CD4-positive, alpha-beta T cell treated with Interleukin-4 for 4 hours (primary cell): ENCODE measurements at places on chromosomes 7 and 10.

DNA sequence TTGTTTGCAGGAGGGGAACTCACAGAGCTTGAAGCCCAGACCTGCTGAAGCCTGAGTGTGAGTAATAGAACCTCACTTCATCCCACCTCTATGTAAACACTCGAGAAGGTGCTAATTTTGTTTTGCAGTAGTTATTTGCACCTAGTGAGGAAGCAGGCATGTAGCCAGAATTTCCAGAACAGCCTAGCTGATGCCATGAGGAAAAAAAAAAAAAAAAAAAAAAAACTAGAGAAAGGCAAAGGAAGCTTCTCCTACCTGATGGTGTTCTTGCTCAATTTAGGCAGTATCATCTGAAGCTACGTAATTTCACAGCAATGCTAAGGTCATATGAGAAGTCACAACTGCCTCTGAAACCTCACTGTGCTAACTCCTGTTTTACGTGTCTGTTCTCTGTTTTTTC, 13.6 kb upstream of the GPR37 start:
- DNase-seq, result no peak

DNA sequence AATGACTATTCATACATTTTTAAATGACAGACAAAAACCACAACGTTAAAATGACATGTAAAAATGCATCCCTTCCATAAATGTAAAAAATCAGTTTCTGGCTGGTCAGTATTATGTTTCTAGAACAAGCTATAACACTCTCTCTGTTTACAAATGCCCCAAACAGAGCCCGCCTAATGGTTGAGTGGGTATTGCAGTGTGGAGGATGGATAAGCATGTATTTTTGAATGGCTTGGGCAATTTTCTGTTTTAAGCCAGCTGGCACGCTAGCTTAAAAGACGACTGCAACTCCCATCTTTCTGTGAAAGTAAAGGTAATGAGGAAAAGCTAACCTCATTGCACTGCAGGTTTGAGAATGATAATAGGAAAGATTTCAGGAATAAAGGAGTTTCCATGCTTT, 430.7 kb downstream of the PARD3 start:
- DNase-seq, result no peak

- DNase-seq, result no peak
Observed at GRCh38 chr10:73788864-73789658, 3.7 kb downstream of the ZSWIM8 start.

GRCh38 chr10:133388973-133389818, 4.8 kb upstream of the MTG1 start:
- peak; percentile 63 for DNase-seq

DNA sequence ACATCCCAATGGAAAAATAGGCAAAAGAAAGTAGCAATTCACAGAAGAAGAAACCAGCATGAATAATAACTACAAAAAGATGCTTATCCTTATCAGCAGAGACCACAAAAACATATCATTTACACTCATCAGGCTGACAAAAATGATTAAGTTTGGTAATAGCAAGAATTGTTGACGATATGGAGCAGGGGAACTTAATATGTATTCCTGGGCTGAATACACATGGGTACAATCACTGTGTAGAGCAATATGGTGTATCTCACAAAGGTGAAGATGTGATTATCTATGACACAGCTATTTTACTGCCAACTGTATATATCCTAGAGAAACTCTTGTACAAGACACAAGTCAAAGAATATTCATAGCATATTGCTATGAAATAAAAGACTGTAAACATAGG, 141.8 kb upstream of the NOBOX start:
- no peak for DNase-seq

- DNase-seq, result no peak
Observed at GRCh38 chr7:93890041-93890463, 501 bp downstream of the TFPI2 start.

DNA sequence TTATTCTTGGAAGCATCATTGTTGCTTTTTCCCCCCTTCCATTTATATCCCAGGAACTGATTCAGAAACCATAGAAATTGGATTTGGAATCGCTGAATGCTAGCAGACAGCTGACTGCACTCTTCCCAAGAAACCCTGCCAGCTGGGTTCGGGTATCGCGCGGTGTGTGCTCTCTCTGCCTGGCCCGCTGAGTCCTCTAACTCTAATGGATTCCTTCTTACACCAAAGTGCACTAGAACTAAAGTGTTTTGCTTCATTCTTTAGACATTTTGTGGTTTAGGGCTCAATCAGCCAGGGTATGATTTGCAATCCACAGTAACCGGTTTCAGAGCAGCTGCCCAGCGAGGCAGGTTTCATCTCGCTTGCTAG, 92.2 kb downstream of the EGFR start:
- DNase-seq, result no peak

- no peak for DNase-seq
Observed at GRCh38 chr7:157703131-157703530, 366.3 kb downstream of the DNAJB6 start.

GRCh38 chr7:50614721-50615518, 49.7 kb upstream of the DDC start:
- peak; percentile 24 for DNase-seq

- no peak for DNase-seq
Observed at GRCh38 chr10:111018021-111018420, 58.8 kb upstream of the ADRA2A start.

- no peak for DNase-seq
Observed at GRCh38 chr7:80729591-80730320, 91.3 kb downstream of the CD36 start.

DNA sequence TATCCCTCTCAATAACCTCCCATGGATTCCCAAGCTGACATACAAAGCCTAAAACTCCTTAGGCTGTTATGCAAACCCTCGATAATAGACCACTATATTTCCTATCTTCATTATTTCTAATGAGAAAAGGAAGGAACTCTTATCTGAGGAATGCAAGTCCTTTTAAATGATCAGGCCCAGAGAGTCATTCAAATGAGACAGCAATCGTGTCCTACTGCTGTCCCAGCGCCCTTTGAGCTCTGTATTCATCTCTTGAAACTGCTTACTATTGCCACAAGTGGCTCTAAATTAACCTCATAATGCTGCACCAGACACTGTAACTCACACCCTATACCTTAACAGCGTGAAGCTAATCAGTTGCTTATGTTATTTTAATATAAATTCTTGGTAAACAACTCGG, 182.1 kb upstream of the NAMPT start:
- DNase-seq, result no peak

DNA sequence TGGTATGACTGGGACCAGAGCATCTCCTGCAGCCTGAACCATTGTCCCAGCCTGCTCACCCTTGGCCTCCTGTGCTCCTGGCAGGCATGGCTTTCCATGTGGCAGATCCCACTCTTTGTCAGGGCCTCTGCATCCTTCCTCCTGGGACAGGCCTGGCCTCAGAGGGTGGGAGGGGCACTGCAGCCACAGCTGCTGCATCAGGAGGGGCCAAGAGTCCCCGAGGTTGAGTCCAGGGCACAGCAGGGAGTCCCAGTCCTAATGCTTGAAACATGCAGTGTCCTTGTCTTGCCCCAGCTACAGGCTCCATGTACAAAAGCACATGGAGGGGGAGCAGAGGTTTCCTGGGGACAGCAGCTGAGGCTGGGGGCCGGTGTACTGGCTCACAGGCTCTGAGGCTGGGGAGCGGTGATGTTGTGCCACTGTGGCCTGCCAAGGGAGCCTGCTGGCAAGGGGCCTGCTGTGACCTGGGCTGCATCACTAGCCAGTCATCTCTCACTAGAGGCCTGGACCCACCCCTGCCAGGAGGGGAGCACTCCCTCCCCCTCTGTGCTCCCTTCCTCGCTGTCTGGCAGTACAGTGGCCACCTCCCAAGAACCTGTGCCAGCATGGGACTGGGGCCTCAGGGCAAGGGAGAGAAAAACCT, 144.8 kb downstream of the ZNF248 start:
- DNase-seq, result no peak

- no peak for DNase-seq
Observed at GRCh38 chr10:118106426-118106825, 59.7 kb upstream of the RAB11FIP2 start.

GRCh38 chr10:46077141-46077554, 31.1 kb upstream of the MSMB start:
- no peak for DNase-seq

GRCh38 chr10:62306663-62307062, 38.0 kb upstream of the RTKN2 start:
- DNase-seq, result peak; percentile 4

GRCh38 chr10:26365681-26366358, 72.3 kb upstream of the APBB1IP start:
- DNase-seq, result no peak

- DNase-seq, result peak; percentile 35
Observed at GRCh38 chr10:74738985-74739567, 87.3 kb upstream of the KAT6B start.

DNA sequence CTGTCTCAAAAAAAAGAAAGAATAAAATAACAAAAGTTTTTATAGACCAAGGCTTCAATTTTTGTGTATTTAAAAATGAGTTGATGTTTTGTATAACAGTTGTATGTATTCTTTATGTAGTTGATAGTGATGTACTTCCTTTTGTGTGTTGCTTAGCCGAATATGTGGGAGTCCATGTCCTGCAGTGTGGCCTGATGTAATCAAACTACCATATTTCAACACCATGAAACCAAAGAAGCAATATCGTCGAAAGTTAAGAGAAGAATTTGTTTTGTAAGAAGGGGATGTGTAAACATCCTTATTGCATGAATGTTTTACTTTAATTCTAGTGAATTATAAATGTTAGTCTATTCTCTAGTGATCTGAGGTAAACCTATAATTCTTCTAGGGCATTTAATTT, 56.6 kb downstream of the MPLKIP start:
- DNase-seq, result no peak

GRCh38 chr10:123640016-123640535, 26.1 kb upstream of the GPR26 start:
- DNase-seq, result no peak

- DNase-seq, result no peak
Observed at GRCh38 chr7:135772639-135773222, 24.1 kb upstream of the FAM180A start.

DNA sequence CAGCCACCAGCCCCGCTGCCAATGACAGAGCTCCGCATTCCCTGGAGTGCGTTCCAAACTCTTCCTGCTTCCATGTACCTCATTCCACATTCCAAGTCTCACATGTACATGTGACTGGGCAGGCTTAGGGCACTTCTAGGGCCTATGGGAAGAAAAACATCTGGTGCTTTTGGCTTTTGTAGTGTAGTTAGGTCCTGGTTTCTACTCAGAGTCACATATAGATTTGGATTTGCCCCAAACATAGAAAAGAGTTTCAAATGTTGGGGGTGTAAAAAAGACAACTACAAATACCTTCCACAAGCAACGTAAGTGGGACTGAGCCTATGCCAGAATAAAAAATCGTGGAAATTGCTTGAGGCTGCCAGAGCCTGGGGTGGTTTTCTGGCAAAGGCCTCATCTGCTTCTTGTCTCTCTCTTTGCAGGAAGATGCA, 84.1 kb downstream of the ZNF467 start:
- no peak for DNase-seq

GRCh38 chr7:52764492-52765169, 270.8 kb upstream of the POM121L12 start:
- DNase-seq, result no peak

GRCh38 chr10:132524443-132525285, 12.9 kb upstream of the INPP5A start:
- no peak for DNase-seq

DNA sequence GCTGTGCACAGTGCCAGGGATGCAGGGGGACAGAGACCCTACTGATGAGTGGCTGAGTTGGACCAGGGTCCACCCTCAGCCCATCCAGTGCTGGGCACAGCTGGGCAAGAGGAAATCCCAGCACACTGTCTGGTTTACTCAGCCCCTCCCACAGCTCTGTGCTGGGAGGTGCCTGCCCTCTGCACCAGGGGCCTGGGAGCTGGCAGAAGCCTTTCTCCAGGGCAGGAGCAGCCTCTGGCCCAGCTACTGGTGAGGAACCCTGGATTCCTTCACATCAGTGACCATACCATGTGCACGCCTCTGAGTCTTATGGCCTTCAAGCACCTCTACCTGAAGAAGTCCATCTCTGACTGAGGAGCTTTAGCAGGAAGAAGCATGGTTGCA, 25.9 kb upstream of the C10orf71 start:
- no peak for DNase-seq

GRCh38 chr7:7681191-7681935, 37.0 kb downstream of the RPA3 start:
- DNase-seq, result peak; percentile 72

GRCh38 chr7:121307021-121307574, 21.7 kb upstream of the WNT16 start:
- DNase-seq, result no peak

- DNase-seq, result no peak
Observed at GRCh38 chr7:1755783-1756625, 85.9 kb downstream of the ELFN1 start.

DNA sequence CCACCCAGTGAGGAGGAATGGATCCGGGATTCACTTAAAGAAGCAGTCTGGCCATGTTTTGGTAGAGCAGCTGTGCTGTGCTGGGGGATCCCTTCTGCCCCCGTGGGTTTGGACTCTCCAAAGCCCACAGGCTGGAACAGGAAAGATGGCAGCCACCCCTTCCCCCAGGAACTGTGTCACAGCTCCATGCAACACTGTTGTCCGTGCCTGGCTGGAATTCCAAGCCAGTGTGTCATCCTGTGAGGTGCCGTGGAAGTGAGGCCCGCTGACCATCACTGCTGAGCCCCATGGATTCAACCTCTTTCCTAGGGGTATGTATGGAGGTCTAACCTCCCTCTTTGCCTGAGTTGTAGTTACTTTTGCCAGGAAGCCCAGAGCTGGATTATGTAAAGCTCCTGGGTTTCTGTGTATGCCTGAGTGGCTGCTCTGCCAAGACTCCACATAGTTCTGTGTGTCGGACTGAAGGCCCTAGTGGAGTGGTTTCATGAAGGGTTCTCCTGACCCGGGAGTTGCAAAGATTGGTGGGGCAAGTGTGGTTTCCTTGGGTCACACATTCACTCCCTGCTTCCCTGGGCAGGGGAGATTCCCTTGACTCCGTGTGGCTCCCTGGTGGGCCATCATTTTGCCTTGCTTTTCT, 35.1 kb upstream of the PCGF5 start:
- no peak for DNase-seq

DNA sequence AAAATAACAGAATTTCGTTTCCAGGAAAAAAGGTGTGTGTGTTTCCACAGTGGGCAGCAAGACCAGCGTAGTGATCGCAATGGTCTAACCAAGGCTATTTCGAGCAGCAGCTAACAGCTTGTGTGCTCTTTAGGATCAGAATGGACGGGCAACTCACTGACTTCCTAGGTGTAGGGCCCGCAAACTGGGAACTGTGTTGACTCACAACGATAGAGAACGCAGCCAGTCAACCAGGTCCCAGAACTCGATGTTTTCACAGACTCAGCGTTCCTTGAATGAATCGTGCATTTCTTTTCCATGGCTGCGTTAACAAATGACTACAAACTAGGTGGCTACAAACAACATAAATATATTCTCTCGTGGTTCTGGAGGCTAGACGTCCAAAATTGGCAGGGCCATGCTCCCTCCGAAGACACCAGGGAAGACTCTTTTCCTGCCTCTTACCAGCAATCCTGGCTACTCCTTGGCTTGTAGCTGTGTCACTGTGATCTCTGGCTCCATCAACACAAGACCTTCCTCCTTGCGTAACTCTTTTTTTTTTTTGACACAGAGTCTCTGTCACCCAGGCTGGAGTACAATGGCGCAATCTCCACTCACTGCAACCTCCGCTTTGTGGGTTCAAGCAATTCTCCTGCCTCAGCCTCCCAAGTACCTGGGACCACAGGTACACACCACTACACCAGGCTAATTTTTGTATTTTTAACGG, 39.1 kb downstream of the PODXL start:
- DNase-seq, result no peak
